ENCODE measurements at places on chromosomes 5 and 9.

DNA sequence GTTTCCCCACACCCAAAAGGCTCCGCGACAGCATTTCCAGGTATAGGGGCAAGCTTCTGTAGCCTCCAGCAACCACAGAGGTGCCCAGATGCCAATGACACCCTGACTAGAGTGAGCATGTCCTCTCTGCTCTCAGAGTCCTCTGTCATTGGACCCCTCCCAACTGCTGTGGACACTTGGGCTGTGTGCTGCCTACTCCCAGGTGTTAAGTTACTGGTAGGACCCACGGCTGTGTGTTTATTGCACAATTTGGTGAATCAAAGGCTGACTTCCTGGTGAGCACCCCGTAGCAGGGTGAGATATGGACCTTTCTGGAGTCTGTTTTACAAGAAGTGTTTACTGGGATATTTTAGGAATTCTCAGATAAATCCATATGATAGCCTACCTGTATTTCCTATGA, 36.0 kb downstream of the SH3GL2 start:
- no peak for DNase-seq

GRCh38 chr9:85067792-85068191, 398.3 kb downstream of the NTRK2 start:
- no peak for DNase-seq

GRCh38 chr5:171706736-171707441, 78.7 kb upstream of the SMIM23 start:
- no peak for DNase-seq

DNA sequence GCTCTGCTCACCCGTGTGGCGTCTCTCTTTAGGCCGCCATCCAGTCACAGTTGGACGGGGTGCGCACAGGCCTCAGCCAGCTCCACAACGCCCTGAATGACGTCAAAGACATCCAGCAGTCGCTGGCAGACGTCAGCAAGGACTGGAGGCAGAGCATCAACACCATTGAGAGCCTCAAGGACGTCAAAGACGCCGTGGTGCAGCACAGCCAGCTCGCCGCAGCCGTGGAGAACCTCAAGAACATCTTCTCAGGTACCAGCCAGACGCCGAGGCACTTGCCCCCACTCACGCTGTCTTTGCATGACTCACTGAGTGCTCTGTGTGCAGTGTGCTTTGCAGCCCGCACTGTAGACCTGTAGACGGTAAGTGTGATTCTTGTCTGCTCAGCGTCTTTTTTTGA, 4.5 kb downstream of the EXOC3 start:
- peak; percentile 64 for DNase-seq

GRCh38 chr5:90675222-90675621, 116.6 kb downstream of the ADGRV1 start:
- no peak for DNase-seq

- DNase-seq = no peak
These were observed 224.3 kb downstream of the SPATA31D1 start for GRCh38 chr9:82212885-82213284.

- no peak for DNase-seq
These were observed 94.8 kb downstream of the SLC1A3 start for GRCh38 chr5:36701085-36701698.

DNA sequence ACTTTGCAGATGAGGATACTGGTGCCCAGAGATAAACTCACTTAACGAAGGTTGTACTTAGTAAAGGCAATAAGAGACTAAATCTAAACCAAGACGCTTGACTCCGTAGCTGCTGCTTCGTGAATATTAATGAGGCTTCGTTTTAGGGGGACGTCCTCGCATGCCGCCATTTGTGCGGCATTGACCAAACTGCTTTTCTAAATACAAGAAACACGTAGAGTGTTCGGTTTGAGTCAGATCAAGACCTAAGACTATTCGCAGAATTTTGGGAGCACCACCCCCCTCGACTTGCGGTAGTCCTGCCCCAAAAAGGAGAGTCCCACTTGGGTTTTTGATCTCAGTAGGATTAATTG, 1.1 kb downstream of the NPM1 start:
- DNase-seq = no peak

- no peak for DNase-seq
These were observed 105.8 kb downstream of the DOCK2 start for GRCh38 chr5:169742771-169743296.

GRCh38 chr9:100408546-100409175, 18.3 kb upstream of the MSANTD3 start:
- no peak for DNase-seq

- no peak for DNase-seq
These were observed 9.8 kb upstream of the CPEB4 start for GRCh38 chr5:173878224-173878967.

GRCh38 chr5:178384816-178385495, 152.4 kb upstream of the PHYKPL start:
- DNase-seq = peak; percentile 42

GRCh38 chr9:128026773-128027541, 40.2 kb downstream of the NAIF1 start:
- DNase-seq = no peak

Data from Right ventricle myocardium inferior (tissue), 1 donor.